HT-29 (cell line): ENCODE measurements at places on chromosomes 12 and 14. TPM values are rescaled to one million over a fixed set of nuclear protein-coding genes. Genes with fewer than 3 reads are reported as not detected.
A peak's percentile ranks its signal among the peaks of the same experiment; 100 is the strongest.

C12orf50 gene
- not detected in 2 replicates for total RNA-seq

SOX5 gene
- total RNA-seq = 0.57 TPM in 1 of 2 replicates, not detected in the other

SERPINA12 gene
- not detected in 2 replicates for total RNA-seq

KRT80 gene
- 24.7 and 27.0 TPM in 2 replicates for total RNA-seq

CCDC177 gene
- total RNA-seq = not detected in 2 replicates

RIMBP2 gene
- total RNA-seq = 0.34 and 0.97 TPM in 2 replicates

- DNase-seq = no peak
These were observed 419.6 kb downstream of the MED13L start for GRCh38 chr12:115857923-115858322.

DNA sequence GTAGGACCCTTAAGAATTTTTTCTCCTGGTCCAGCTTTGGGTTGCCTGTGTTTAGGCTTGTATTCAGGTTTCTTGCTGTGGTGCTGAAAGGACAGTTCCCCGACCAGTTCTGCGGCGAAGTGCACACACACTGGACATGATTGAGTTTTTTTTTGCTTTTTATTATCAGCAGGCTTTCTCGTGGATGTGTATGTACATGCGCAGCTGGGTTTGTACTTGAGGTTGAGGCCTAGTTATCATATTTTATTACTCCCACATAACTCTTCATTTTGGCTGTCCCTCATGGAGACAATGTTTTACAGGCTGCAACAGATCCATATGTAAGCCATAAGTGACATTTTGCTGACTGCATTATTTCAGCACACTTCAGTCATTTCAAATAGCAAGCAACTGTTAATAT is 2.5 kb downstream of the SCN8A start:
- peak; percentile 14 for DNase-seq

DNA sequence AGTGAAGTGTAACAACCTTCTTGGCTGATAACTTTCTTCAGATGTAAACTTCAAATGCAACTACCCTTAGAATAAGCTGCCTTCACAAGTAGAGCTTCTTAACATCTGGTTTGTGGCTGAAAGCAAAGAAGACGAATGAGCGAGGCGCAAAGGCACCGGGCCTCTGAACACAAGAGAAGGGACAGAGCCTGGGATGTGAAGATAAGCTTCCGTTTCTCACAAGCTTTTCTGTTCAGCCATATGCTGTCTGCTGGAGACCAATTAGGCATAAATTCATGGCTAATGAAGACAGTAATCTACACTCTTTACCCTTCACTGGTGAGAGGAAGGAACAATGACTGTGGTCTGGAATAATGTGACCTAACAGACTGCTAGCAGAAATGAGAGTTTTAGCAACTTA is 195.2 kb downstream of the ATXN7L3B start:
- DNase-seq = no peak

DNA sequence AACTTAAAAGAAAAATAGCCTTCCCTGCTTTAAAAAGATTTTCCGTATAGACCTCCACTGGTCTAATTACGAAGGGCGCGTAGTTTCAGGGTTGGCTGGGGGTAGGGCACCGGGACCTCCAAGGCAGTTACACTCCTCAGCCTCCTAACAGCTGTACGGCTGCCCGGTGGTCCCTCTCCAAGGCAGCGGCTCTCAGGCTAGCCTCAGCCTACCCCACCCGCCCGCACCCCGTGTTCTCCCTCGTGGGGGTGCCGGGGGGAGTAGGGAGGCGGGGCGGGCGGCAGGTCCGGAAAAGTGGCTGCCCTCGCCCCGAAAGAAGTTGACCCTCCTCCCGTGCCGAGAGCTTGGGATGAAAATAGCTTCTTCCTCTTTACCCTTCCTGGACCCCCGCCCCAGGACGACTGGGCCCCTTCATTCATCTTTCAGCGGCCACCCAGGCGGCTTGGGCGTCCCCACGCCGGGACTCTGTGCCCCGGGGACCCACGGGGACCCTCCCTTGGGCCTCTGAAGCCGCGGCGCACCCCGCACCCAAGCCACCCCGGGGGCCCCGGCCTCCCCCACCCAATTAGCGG is 991 bp upstream of the RCOR1 start:
- DNase-seq = no peak

GRCh38 chr14:103699901-103700752 is 15.1 kb downstream of the XRCC3 start:
- DNase-seq = no peak

DNA sequence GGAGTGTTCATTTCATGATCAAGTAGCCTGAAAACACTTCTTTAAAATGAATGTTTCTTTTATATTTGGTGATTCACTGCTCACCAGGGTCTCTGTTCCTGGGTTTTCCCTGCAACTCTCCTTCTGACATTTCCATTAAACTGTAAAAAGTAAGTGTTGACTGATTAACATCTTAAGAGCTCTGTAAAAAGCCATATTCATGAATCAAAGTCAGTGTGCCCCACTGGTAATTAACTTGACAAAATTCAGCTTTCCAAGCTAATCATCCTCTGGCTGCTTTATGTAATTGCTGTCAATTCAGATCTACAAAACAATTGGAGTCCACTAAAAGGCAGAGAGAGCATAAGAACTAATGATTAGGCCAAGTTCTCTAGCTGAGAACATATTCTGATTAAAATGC is 41.6 kb downstream of the CNTN1 start:
- no peak for DNase-seq

DNA sequence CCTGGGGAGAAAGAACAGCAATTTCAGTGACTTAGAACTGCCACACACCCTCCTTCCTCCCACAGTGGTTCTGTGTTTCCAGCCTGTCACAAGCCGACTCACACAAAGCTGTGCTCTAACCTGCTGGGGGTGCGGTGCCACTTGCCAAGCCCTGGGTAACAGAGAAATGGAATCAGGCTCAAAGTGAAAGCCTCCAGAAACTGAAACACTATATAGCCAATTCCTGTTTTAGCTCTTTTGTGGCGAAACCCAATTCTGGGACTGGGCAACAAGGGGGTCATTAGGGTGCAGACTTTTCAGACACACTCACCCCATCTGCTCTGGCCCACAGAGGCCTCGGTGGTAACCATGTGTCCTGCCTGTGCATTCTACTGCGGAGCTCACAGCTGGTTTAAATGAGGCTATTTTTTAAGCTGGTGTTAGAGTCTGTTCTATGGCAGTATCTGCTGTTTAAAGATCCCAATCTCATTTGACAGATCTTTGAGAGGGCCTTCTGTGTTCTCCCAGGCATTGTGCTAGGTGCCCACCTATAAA is 15.2 kb upstream of the ACTR6 start:
- no peak for DNase-seq

GRCh38 chr12:113418213-113418879 is 3.8 kb upstream of the SDSL start:
- no peak for DNase-seq
